Stimulated activated CD4-positive, alpha-beta T cell treated with anti-CD3 and anti-CD28 coated beads, TNF-alpha, amount 100 ng/mL, for 24 hours (primary cell): ENCODE measurements at places on chromosomes 1 and 21.

- peak; percentile 68 for DNase-seq
Observed at GRCh38 chr1:84781946-84782771, 91.9 kb upstream of the SSX2IP start.

DNA sequence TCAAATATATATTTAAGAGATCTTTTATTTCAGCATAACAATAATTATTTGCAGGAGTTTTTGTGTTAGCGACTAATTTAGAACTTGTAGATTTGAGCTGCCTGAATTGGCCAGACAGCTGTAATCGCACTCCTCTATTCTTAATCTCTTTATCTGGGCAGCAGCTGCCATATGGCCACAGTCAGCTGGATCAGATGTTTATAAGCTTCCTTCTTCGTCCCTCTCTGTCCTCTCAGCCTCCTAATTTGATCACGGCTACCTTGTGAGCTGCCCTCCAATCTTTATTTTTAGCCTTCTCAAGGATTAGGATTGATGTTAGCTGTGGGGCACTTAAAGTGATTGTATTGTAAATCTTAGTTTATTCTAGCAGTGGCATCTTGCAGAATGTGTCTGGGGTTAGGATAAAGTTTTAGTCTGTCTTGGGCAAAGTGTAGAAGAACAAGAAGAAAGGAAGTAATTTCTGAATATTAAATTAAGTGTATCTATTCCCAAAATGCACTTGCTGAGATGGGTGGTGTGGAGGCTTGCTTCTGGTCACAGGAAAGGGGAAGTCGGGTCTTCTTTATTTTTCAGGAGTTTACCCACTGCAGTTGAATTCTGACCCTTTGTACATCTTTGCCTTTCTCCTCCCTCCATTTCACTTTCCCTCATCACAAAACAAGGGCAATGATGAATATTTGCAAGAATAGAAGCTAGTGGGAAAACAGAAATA is 1.1 kb downstream of the ZBTB18 start:
- no peak for DNase-seq

DNA sequence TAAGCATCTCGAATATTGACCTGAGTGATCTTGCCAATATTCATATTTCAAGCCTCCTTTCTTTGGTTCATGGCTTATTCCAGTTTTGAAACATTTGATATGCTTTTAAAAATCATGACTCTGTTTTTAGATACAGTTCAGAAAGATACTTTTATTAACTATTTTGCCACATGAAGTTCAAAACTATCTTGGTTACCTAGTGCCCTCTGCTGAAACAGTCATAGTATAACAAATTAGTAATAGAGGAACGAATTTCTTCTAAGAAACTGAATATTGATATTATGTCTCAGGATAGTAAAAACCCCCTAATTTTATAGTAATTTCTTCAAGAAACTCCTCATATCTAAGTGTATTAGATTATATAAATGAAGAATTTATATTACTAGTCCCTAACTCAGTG is 52.6 kb upstream of the RC3H1 start:
- no peak for DNase-seq

DNA sequence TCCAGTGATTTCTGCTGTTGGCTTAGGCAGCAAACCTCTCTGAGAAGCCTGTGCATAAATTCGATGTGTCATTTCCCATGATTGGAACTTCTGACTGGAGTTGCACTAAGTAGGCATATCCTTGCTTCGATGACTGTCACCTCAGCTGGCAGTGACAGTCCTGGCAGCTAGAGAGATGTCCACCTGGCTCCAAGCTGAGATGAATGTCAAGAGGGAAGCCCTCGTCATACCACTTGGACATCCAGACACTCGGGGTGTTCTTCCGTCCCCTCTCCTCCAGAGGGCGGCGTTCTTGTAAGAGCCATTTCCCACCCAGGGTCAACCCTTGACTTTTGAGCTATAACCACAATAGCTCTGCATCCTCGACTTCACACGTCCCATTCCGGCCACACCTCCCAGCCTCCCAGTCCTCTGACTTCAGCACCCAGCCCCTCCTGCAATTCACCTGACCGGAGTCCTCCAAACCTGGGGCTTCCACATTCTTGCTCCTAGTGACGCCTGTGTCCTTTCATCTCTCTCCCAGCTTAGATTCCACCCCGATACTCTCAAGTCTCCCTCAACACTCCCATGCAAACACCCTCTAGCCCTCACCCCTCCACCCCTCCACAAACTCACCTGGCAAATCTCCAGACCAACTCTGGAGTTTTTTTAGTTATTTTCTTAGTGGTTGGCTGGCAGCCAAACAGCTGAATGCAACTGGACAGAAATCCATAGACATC is 17.3 kb downstream of the CA6 start:
- DNase-seq: no peak

- no peak for DNase-seq
Observed at GRCh38 chr1:9111357-9111691, 17.6 kb downstream of the GPR157 start.

- no peak for DNase-seq
Observed at GRCh38 chr1:42783092-42783491, 1.7 kb upstream of the TMEM269 start.

DNA sequence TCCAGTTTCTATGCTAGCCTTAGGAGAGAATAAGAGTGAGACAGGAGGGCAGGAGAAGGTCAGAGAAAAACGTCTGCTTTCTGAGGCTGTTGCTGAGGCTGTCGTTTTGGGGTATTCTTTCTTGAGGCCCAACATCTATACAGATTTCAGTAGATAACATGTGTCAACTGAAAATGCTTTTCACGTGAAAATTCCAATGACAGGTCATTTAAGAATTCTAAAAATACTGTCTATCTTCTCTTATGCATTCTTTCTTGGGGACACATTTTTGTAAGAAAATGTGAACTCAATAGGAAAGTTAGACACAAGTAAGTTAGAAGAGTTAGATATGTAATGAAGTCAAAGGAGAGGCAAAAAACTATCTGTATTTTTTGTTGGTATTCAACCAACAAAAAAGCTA is 150.8 kb downstream of the TGFB2 start:
- DNase-seq: no peak

DNA sequence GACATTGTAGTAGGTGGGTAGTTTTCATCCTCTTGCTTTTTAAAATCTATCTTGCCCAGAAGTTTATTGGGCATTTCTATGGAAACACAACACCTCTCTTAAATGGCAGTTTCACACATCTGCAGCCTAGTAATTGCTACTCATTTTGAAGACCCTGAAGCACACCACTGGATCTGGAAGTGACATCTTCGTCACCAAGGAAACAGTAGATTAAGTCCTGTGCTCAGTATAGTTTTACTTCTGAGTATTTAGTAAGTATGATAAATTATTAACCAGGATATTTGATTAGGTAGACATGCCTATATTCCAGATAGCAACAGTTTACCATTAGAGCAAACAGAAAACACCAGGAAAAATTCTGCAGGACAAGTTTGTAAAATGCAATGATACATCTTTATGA is 48.7 kb downstream of the UCK2 start:
- DNase-seq: no peak

GRCh38 chr21:21175798-21176334 is 177.7 kb downstream of the NCAM2 start:
- no peak for DNase-seq

- peak; percentile 73 for DNase-seq
Observed at GRCh38 chr1:30756545-30757351, 826 bp downstream of the LAPTM5 start.

DNA sequence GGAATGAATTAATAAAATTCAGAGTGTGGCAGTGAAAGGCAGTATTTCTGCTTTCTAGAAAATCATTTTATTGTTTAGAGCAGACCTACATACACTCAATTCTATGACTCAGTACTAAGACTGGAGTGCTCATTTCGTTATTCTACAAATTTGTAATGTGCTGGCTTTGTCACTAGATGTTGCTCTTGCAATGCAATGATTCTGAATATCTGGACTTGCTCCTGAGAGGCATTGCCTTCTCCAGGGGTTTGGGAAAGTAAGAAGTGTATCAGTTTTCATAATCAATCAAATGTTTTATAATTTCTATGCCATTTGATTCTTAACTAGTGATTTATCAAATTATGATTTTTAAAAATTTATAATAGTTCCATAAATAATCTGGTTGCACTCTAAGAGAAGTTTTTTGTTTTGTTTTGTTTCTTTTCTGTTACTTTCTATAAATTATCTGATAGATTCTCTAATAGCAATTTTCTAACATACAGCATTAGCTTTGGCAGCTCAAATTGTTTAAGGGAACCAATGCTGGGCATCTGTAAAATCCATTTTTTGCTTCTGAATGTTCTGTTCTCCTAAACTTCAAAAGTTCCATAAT is 280.5 kb upstream of the SGIP1 start:
- DNase-seq: no peak

- DNase-seq: no peak
Observed at GRCh38 chr1:169724168-169724567, 9.7 kb downstream of the SELE start.

DNA sequence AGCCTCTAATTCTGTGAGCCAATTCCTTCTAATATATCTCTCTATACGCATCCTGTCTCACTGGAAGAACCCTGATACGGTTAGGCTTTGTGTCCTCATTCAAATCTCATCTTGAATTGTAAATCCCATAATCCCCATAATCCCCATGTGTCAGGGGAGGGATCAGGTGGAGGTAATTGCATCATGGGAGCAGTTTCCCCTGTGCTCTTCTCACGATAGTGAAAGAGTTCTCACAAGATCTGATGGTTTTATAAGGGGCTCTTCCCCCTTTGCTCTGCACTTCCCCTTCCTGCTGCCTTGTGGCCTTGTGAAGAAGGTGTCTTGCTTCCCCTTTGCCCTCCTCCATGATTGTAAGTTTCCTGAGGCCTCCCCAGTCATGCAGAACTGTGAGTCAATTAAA is 116.1 kb downstream of the MRPS6 start:
- DNase-seq: no peak

- DNase-seq: no peak
Observed at GRCh38 chr1:178330153-178330552, 166.6 kb downstream of the CLEC20A start.

DNA sequence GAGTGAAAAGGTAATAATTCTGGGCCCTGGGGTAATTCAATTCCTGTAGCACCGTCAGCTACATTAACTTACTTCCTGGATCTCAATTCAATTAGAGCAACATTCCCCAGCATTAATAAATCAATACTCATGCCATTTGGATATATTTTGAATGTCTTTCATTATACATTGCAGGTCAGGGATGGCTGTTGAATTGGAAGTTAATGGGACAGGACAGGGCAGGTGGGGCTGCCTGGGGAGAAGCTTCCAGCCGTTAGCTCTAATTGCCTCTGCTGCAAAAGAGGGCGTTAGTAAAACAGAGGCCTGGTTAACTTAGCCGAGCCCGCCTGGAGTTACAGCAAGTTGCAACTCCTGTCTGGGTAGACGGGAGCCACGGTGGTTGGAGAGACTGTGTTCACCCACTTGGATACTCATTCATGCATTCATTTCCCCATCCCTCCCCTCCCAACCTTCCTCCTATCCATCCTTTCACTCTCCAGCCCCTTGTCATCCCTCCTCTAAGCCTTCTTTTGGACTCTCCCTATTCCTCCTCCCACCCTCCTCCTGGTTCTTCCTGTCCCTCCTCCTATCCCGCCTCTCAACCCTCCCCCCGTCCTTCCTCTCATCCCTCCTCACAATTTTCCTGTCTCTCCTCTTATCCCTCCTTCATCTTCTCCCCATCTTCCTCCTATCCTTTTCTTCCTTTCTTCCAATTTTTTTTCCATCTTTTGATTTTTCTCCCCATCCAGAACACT is 137.6 kb upstream of the RUNX3 start:
- DNase-seq: no peak

GRCh38 chr1:65148548-65149350 is 746 bp downstream of the AK4 start:
- peak; percentile 66 for DNase-seq

DNA sequence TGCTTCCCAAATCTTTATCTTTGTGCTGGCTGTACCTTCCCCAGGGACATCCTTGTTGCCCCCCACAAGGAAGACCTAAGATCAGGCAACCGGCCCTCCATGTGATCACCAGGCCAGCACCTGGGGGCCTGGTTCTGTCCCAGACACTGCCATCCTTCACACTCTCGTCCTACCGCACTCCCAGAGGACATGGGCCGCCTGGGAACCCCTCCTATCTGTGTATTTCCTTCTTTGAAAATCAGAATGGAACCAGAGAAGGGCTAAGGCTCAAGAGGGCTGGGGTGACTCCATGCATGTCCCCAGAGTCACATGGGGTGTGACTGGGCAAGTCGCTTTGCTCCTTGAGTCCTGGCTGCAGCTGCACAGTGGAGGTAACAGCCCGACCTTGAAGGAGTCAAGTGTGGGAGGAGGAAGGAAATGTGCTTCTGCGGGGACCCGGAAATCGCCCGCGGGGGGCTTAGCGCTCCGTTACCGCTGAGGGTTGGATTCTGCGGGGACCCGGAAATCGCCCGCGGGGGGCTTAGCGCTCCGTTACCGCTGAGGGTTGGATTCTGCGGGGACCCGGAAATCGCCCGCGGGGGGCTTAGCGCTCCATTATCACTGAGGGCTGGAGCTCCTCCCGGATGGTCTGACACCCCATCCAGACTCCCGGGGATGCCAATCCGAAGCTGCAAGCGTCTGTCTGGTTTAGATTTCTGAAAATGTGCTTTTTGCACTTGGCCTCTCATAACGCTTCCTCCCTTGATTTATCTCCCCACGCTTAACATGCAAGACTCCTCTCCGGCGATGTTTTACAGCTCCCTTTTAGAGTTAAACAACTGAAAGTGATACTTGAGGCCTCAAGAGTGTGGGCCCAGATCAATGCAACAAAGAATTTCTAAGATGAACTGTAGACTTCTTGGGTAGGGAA is 278.9 kb downstream of the NPHP4 start:
- DNase-seq: no peak

DNA sequence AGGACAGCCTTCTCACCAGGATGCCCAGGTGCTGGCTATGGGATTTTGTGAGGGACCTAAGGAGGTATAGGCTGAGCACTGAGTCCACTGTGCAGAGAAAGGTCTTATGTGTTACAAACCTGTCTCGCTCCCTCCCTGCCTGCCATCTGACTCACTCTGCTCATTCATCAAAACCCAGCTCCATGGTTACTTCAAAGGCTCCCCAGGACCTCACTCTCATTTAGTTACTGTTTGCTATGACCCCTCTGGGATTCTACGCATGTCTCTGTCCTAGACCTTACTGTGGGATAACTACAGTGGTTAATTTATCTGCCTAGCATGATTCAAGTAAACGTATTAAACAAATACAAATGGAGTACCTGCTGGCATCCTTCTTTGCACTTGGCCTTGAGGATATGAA is 211.6 kb upstream of the KIAA0040 start:
- no peak for DNase-seq

DNA sequence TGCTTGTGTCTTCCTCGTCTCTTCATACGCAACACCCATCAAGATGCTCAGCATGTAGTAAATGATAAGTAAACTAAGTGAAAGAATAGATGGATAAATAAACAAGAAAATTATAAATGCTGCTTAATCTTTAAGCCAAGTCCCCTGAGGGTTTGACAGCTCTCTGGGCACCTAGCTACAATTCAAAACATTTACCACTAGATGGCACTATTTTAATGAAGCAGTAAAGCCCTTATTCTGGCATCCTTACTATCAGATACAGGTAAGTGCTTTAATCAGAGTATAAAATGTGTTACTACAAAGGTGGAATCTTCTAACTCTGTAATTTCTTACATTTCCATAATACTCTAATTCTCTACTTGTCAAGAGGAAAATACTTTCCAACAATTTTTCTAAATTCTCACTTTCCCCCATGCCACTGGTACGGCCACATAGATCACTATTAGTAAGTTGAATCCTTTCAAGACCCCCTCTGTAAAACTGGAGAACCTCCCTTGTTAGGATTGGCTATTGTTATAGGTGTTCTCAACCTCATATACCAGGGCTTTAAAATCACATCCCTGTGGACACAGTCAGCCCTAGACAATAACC is 137.8 kb downstream of the BARHL2 start:
- DNase-seq: no peak
